ENCODE measurements at places on chromosomes 1 and 21.

DNA sequence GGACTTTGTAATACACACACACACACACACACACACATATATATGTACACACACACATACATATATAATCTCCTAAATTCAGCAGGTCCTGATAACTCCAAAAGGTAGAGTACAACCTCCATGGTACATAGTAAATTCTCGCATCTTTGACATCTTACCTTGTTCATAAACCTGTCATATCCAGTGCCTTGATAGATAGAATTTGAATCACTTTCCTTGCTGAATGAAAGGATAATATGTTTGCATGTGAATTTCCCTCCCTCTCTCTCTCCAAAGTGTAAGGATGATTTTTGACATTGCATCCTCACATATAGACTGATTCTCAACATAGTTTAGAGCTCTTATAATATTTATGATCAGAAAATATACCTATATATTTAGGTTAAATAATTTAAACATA, 567.1 kb upstream of the ADGRL2 start:
- DNase-seq: no peak

GRCh38 chr1:210394281-210394821, 65.6 kb downstream of the HHAT start:
- DNase-seq: no peak

- DNase-seq: no peak
These were observed 350.9 kb downstream of the ST6GALNAC3 start for GRCh38 chr1:76425201-76426145.

DNA sequence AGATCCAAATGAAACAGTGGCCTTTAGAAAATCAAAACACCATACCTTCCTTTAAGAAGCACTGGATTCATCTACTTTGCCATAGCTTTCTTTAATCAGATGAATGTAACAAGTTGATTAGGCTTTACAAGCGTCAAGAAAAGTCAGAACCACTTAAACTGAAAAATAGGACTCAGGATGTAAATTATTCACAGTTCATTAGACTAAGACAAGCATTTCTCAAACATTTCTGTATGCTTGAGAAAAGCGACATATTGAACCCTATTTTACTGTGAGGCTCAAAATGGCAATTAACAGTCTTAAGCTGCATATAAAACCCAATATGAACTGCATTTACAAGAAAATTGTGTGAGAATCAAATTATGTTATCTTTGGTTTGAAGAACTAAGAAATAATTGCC, 256.7 kb upstream of the SNX7 start:
- DNase-seq: no peak

GRCh38 chr1:43622901-43623780, 26.8 kb upstream of the KDM4A start:
- no peak for DNase-seq

GRCh38 chr1:203263496-203263895, 34.0 kb upstream of the CHIT1 start:
- no peak for DNase-seq

- DNase-seq: no peak
These were observed 495.6 kb upstream of the NEGR1 start for GRCh38 chr1:72777918-72778317.

- no peak for DNase-seq
These were observed 160.3 kb downstream of the PTPRU start for GRCh38 chr1:29396438-29397255.

DNA sequence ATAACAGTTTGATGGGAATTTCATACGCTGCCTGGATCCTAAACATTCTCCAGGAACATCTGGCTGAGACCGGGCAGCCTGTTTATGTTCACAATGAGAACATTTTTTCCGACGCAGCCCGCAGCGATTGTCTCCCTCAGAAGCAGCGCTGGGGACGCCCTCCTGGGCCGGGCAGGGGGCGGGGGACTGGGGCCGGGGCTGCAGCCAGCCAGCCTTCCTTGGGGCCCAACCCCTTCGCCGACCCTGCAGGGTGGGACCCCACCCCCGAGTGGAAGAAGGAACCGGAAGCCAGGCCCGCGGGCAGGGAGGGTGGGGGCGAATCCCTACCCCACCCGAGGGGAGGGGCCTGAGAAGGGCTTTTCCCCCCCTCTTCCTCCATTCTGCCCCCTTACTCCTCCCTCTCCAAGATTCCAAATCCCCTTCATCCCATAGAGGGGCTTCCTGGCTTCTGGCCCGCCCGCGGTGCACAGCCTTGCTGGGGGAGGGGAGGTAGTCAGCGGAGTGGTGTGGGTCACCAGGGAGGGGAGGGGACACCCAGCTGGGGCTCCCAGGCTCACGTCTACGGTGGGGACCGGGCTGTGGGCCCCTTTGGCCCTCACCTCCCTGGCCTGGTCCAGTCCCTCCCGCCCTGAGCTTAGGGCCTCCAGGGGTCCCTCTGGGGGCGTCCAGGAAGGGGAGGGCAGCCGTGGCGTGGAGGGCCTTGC, 60.6 kb downstream of the WNT9A start:
- no peak for DNase-seq

- DNase-seq: no peak
These were observed 28.4 kb downstream of the TRIM33 start for GRCh38 chr1:114482585-114482984.

DNA sequence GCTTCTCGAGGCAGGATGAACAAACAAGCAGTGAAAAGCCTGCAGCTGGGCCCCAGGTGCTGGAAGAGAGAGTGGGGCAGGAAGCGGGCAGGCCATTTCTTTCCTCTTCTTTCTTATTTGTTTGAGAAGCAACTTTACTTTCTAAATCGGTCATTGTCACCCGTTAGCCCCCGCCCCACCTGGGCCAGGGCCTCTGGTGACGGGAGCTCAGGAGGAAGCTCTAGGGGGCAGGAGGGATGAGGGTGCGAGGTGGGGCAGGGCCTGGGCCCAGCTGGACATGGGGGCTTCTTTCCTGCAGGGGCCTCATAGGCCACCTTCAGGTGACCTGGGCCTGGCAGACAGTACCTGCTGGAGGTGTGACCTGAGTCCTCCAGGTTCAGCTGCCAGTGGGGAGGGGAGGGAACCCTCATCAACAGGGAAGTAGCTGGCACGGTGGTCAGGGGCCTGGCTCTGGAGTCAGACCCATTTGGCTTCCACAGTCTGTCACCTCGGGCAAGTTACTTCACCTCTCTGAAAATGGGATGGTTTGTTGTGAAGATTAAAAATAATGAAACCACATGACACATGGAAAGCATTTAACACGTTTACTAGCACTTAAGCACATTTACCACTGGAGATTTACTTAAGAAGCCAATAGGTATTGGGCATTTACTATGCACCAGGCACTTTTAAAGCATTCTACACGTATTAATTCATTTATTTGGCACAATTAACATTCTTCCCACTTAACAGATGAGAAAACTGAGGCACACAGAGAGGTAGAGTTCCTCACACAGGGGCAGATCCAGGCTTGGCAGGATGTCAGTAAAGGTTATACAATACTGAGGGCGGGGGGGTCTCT, 54.1 kb upstream of the ID3 start:
- no peak for DNase-seq
